Activated CD4-positive, CD25-positive, alpha-beta regulatory T cell treated with anti-CD3 and anti-CD28 coated beads, Interleukin-2, amount 50 U/mL, for 24 hours (primary cell): ENCODE measurements at places on chromosomes 7 and 10.

- ATAC-seq = no peak
Observed at GRCh38 chr7:80412842-80413241, 99.0 kb downstream of the GNAT3 start.

DNA sequence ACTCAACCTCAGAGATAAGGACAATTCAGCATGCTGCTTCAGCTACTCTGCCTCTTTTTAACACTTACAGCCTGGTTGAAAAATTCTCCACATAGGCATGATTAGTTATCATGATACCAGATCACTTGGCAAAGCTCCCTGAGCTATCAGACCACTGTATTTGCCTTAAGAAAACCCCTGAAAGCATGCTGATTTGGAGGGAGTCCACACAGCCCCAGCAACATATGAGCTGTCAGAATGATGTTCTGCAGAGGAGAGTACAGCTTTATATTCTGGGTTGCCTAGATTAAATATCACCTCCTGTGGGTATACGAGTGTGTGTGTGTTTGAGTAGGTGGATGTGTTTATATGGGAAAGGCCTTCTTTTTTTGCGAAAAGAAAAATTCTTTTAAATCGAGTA is 170.2 kb upstream of the CHRM2 start:
- ATAC-seq = no peak

DNA sequence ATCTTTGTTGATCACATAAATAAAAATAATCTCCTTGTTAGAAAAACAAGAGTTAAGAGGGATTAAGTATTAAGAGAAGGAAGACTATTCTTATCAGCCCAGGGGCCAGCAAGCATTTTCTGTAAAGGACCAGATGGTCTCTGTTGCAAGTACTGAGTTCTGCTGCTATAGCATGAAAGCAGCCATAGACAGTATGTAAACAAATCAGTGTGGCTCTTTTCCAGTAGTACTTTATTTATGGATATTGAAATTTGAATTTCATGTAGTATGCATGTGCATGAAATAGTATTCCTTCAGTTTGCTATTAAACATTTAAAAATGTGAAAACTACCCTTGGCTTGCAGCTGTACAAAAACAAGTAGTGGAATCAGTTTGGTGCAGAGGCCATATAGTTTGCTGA is 81.7 kb downstream of the STK31 start:
- no peak for ATAC-seq

DNA sequence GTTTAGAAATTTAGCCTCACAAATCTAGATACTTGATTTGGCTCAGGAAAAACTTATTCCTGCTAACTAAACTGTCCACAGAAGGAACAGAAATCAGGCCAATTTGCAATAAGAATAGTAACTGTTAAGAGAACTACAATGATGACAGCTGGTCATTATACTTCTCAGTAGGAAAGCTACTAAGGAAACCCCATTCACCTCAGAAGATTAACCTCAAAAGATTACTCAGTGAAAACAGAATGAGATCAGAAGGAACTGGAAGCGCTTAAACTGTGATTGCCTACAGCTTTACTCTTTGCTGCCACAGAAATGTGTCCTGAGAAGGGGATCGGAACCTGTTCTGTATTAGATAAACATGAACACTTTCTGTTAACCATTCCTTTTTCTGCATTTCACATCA is 24.3 kb upstream of the DNAJB12 start:
- no peak for ATAC-seq

DNA sequence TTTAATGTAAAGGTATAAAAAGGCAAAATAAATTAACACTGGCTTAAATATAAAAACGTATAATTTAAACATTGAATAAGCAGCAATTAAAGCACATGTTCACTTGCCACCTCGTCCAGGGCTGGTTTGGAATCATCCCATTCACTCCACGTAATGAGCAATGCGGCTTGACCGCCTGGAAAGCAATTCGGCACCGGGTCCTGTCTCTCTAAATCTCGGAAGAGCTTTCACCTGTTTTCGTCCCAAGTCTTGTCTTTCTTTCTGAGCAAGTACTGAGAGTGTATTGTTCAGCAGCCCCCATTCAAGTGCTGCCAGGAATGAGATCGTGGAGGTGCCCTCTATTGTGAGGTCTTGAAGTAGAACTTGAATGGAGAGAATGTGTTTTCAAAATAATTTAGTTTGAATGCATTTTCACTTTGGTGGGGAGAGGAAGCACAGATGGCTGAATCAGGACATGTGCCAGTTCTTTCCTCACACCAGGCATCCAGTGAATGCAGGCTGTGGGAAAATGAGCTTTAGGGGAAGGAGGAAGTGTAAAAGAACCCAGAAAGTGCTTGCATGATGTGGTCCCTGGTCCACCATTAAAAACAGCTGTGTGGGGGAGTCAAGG is 515.2 kb downstream of the REEP3 start:
- no peak for ATAC-seq

DNA sequence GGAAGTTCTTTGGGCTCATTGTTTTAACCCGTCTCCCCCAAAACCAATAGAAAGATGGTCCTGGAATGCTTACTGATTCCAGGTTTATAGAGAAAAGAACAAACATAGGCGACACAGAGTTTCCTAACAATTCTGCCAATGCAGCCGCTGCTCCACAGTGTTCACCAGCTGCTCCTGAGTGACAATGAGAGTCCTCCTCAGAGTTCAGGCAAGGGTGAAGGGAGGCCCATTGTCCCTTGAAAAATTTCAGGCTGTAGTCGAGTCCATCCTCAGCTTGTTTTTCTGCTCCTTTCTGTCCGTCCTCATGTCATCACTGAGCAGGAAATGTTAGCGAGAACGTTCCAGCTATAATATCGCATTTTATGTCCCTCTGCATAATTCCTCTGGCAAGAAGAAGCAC is 537.6 kb downstream of the TCERG1L start:
- ATAC-seq = no peak

DNA sequence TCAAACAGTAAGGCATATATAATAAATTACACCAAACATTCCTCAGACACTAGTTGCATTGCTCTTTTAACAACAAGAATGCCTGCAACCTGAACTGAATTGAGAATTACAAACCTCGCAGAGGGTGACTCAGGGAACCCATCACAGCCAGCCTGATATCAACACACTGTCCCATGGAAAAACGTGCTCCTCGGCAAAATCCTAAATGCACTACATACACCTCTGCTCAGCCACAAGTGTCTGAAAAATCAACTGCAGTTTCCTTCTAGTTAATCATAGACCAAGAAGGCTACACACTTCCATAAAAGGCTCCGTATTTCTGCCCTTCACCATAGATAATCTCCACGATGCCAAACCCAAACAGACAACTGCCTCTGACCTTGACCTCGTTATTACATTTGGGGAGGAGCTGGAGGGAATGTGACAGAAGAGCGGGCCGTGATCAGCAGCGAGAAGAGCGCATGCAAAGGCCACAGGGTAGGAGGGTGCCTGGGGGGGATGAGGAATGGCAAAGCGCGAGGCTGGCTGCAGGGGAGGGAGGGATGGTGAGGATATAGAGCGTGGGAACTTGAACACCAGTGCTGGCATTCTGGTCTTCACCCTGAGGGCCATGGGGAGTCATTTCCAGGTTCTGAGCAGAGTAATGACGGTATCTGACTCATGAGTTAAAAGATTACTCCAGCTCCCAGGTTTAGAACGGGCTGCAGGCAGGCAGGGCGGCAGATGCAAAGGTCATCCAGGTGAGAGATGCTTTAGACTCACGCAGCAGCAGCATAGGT is 201.9 kb upstream of the FRMD4A start:
- ATAC-seq = peak; percentile 32

DNA sequence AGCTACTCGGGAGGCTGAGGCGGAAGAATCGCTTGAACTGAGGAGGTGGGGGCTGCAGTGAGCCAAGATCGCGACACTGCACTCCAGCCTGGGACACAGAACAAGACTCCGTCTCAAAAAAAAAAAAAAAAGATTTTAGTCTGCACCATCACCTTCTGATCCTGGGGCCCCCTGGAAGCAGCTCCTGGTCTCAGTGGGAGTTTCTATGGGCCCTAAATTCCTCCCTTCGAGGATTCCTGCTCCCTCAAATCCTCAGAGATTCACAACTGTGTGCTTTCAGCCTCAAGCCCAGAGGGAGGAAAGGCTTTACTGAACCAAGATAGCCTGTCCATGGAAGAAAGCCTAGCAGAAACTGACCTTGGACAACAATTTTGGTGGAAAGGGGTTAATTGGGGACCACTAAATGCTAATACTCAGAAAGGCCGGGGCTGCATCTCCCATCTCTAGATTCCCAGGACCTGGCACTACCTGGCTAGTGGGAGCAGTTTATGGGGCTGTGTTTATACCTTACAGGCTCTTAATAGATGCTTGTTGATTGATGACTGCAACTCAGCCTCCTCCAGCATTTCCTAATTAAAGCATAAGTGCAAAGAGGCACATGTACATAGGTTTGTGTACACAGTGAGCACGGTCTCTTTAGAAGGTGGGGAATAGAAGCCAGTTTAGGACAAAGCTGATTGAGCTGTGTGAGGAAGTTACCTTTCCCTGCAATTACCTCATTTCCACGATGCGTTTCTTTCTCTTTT is 9.2 kb upstream of the FGFR2 start:
- no peak for ATAC-seq

DNA sequence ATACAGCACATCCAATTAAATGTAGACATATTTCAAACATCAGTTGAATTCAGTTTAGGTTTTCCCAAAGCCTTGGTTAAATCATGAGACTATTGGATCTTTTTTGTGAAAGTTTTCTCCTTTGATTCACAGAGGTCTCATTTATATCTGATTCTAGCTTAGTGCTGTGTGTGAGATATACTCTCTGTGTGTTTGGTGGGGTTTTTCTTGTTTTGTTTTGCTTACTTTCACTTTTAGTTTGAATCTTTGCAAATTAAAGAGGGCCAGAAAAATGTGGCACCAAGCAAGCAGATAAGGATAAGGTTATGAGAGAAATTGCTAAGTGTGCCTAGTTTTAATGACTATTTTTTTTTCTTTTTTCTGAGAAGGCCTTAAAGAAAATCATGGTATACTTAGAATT is 12.6 kb upstream of the OR6B1 start:
- no peak for ATAC-seq

GRCh38 chr7:81632418-81632817 is 137.4 kb downstream of the HGF start:
- no peak for ATAC-seq

DNA sequence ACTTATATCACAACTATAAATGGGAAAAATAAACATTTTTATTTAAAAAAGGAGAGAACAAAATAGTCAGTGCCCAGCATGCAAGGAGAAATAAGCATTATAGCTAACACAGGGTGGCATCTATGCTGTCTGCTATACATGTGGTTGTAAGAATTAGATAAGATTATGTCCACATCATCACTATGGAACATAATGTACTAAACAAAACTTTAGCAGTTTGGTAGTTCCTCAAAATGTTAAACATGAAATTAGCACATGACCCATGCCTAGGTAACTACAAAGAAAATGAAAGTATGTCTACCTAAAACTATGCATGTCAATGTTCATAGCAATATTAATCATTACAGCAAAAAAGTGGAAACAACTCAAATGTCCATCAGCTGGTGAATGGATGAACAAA is 28.7 kb upstream of the RUFY2 start:
- ATAC-seq = no peak

DNA sequence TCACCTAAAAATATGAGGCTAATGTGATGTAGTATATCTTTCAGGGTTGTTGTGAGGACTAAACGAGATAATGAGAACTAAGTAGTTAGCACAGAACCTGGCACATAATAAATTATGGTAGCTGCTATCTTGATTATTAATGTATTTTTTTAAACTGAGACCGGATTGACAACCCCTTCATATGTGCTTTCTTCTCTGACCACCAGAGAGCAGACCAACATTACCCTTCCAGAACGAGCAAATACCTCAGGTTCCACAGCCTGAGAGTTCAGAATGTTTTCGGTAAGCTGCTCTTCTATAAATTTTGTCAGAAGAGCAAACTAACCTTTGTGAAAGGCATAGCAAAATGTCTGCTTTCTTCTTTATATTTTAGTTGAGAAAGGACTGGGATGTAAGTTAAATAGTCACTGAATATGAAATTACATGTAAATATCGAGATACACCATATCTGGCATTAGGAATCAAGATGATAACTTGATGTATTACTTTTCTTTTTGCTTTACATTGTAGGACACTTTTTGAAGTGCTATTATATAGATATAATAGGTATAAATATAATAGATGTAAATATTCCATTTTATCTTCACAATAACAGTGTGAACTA is 13.6 kb upstream of the BPGM start:
- peak; percentile 64 for ATAC-seq

GRCh38 chr10:122239578-122240257 is 31.4 kb upstream of the BTBD16 start:
- ATAC-seq = no peak

- peak; percentile 45 for ATAC-seq
Observed at GRCh38 chr10:62501547-62501946, 127.4 kb downstream of the ZNF365 start.

GRCh38 chr10:93871671-93872204 is 22.0 kb upstream of the SLC35G1 start:
- no peak for ATAC-seq

GRCh38 chr7:47301105-47301477 is 280.8 kb downstream of the TNS3 start:
- no peak for ATAC-seq

GRCh38 chr7:127251465-127252376 is 1.0 kb downstream of the GRM8 start:
- ATAC-seq = no peak

- no peak for ATAC-seq
Observed at GRCh38 chr7:141165521-141165920, 91.7 kb downstream of the TMEM178B start.

DNA sequence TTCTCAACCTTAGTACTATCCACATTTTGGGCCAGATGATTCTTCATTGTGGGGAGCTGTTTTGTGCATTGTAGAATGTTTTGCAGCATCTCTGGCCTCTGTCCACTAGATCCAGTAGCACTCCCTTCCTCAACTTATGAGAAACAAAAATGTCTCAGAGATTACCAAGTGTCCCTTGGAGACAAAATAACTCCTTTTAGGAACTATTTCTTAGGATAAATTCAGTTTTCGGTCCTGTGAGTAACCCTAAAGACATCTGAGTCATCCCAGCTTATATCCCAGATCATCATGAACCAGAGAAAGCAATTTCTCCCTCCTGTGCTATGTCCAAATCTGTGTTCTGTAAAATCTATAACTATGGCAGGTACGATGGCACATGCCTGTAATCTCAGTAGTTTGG is 266.6 kb upstream of the PHYHIPL start:
- ATAC-seq = no peak

- no peak for ATAC-seq
Observed at GRCh38 chr7:129045682-129046081, 9.2 kb downstream of the TNPO3 start.

DNA sequence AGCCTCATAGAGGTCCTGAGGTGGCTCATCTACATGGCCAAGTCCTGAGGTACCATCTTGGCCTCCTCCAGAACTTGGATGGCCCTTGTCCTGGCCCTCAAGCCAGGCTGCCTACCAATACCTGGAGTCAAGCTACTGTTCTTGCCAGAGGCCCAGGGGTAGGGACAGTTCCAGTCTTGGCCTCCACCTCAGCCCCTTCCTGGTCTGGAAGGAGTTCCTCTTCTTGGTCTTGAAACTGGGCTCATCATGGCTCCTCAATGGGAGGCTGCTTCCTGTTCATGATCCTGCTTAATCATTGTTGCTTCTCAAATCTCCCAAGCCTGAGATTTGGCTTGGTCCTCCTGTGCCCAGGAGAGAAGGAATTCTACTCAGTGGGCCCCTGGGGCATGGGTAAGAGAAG is 3.9 kb downstream of the HPS6 start:
- ATAC-seq = no peak
